ENCODE measurements at places on chromosomes 2 and 18.

DNA sequence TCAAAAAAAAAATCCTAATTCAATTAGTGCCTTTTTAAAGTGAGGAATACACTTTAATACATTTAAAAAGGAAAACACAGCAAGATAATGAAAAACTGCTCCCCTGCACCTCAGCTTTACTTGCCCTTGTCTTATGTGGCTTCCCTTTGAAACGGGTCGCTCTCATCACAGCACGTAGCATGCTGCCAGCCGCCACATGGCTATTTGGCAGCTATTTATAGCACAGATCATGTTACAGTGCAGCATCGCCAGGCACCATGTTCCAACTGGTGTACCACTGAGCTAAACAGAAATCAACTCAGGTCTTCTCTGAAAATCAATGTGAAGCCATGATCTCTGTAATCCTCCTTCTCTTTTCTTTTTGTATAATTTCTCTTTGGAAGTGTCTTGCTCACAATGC is 65.1 kb downstream of the TMEM182 start:
- no peak for DNase-seq

DNA sequence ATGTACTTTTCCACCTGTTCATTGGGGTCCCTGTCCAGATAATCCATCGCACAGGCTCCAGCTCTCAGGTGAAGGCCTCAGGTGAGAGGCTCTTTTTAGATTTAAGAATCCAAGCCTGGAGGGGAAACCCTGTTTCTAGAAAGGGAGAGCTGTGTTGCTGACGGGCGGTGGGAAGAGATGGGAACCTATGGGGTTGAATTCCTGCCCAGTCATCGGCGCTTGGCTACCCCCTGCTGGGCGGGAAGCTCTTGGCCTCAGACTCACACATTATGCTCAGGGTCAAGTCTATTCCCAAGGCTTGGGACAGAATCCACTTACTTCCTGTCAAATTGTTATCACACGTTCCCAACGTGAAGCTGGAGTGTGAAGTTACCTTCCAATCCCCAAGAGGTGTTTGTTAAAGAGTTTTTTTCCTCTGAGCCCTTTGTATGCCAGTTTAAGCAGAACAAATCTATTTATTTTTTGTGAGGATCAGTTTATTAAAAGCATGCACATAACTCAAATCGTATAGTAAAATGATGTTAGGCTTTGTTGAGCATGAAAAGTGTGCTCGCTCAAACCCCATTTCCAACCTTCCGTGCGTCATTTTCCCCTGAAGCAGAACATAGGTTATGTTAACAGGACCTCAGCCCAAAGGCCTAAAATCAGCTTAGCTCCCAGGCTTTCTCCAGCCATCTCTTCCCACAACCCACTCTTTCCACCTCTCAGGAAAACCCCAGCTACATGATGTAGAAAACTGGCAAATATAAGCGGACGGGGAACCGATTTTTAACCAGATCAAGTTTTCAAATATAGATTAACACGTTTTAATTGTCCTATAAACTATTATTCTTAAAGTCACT is 181.7 kb upstream of the ETAA1 start:
- no peak for DNase-seq

GRCh38 chr2:207600231-207600630 is 25.0 kb downstream of the METTL21A start:
- no peak for DNase-seq

GRCh38 chr18:28284132-28284531 is 107.2 kb upstream of the CDH2 start:
- no peak for DNase-seq

- no peak for DNase-seq
Measured at GRCh38 chr2:85231952-85232351, 95.8 kb downstream of the TGOLN2 start.

DNA sequence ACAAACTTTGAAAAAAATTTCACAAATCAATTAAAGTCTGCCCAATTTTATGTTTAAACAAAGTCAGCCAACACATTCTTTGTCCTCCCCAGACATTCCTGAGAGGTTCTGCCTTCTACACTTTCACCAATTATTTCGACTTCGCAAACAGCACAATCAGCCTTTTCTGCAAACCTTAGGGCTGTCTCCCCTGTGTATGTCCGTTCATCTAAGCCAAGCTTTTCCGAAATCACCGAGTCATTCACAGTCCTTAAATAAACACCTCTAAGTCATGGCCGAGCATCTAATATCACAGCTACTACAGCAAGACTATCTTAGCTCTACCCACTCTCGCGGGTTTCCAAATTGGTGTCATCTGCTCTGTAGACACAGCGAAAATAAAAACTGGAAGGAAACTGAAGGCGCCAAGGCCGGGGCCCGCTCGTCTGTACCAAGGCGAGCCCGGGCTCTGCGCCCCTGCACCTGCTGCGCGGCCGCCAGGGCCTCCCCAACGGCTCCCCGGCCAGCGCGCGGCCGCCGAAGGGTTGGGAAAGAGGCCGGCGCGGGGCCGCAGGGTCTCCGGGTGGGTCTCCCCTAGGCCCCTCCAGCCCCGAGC is 730 bp downstream of the ODC1 start:
- DNase-seq: peak; percentile 23

DNA sequence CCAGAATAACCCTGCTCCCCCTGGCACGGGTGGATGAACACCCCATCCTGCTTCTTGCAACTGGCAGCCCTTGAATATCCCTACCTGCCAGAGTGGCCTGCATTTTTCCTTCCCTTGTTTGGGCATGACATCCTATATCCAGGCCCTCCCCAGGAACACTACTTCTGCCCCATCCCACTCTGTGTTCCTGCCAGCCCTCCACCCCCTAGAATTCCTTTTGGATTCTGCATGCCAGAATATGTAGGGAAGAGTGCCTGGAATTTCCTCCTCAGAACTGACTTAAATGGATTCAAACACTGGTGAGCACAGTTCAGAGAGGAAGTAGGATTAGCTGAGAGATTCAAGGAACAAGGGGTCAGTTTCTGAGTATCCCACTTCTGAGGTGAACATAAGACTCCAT is 123.5 kb upstream of the PELI1 start:
- no peak for DNase-seq

- no peak for DNase-seq
Measured at GRCh38 chr2:187541086-187542085, 12.8 kb downstream of the TFPI start.

DNA sequence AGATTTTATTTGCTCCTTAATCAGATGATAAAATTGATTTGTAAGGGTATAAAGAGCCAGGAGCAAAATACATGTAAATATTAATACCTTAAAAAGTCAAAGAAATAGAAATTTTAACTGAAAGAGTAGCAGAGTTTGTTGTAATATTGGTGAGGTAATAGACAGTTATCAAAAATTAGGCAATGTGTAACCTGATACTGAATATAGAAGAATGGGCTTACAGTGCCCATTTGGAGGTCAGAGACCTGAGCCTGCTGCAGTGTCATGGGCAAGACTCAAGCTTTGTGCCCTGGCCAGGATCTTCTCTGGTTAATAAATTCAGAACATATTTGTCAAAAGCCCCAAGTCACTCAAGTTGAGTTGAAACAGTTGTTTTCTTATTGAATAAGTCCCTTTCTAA is 29.7 kb upstream of the TMEM247 start:
- DNase-seq: no peak

DNA sequence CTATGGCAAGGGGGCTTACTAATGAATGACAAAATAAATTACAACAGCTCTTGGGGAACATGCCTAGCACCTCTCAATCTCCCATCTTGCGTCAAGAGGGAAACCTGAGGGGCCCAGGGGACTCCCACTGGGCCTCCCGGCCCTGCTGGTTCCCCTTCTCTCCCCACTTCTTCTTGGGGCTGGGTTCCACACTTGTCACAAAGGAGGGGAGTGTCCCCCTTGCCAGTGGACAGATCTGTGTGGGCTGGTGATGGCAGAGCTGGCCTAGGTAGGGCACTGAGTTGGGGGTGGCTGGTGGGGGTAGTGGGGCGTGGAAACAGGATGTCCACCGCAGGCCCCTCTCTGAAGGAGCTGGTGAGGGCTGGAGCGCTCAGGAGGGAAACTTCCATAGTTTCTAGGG is 184.0 kb upstream of the HAAO start:
- no peak for DNase-seq

- no peak for DNase-seq
Measured at GRCh38 chr2:13667415-13667757, 950.6 kb downstream of the TRIB2 start.

DNA sequence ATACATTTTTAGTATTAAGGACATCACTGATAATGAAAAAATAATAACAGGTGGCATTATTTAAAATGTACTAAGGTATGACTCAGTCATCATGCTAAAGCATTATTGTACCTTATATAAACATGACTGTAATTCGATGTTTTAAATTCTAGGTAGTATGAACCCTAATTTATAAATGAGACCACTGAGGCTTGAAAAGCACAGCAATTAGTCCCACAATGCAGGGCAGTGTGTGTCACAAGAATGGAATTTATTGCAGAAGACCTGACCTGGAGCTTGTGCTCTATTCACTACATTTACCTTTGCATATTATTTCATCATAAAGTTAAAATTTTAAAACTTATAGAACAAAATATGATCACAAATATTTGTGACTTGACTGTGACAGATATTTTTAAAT is 358.5 kb upstream of the DSEL start:
- no peak for DNase-seq

DNA sequence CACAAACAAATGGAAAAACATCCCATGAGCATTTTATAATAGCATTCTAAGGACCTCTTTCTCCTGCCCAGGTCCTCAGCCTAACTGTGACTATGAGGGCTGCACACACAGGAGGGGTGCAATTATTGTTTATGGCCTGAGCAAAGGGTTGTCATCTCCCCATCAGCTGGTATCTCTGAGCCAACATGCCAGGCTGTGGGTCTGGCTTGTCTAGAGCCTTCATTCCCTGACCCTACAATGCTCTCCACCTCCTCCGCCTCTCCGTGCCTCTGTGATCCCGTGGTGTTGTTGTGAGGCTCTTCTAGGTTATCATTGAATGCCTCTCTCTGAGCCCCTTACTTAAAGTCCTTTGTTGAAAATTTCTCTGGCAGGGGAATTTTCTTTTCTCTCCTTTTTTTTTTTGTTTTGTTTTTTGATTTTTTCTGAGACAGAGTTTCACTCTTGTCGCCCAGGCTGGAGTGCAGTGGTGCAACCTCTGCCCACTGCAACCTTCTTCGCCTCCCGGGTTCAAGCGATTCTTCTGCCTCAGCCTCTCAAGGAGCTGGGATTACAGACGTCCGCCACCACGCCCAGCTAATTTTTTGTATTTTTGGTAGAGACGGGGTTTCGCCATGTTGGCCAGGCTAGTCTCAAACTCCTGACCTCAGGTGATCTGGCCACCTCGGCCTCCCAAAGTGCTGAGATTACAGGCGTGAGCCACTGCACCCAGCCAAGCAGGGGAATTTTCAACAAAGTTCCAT is 126.4 kb downstream of the SMAD7 start:
- DNase-seq: no peak

GRCh38 chr18:7604361-7604760 is 37.2 kb downstream of the PTPRM start:
- no peak for DNase-seq

- DNase-seq: no peak
Measured at GRCh38 chr2:241788572-241788971, 11.9 kb downstream of the GAL3ST2 start.

- no peak for DNase-seq
Measured at GRCh38 chr2:3868012-3868805, 164.8 kb downstream of the DCDC2C start.

DNA sequence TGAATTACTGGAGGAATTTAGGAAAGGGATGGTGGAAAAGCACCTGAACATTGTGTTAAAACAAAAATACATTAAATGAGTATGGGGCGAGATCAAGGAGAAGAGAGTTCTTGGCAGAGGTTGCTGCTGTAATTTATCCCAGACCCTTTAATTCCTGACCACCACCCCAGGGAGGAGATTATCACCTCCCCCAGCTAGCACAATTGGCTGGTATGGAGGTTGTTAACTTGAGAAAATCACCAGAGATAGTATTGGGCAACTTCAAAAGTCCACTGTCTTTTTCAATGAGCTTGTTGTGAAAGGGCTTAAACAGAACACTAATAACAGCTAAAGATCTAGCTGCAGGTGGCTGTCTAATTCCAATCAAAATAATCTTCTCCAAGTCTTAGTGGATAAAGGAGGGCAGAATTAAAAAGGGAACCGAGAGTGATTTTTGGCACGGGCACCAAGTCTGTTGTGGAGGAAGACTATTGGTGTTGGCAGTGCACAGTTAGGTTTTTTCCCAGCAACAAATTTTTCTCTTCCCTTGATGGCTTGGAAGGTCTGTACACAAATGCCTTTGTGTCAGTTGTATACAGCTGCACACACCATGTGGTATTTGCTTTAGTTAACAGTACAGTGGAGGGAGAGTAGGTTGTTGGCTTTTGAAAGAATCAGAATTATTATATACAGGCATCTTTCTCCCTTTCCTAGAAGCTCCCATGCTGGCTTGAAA is 289.5 kb downstream of the SLC4A3 start:
- DNase-seq: no peak

- DNase-seq: no peak
Measured at GRCh38 chr18:67599277-67599676, 82.8 kb upstream of the DSEL start.

- no peak for DNase-seq
Measured at GRCh38 chr2:16166327-16166981, 226.1 kb downstream of the MYCN start.

DNA sequence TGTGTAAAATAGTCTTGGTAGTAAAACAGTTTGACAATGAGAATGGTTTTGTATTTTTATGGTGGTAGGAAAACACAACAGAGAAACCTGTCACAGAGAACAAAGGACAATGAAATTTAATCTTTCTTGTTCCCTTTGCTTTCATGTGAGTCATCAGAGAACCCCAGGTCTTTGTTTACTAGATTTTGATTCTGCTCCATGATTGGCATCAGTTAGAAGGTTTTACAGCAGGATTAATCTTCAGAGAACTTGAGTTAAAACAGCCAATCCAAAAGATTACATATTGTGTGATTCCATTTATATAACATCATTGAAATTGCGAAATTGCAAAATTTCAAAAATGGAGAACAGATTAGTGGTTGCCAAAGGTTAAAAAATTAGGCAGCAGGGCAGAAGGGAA is 2.5 kb downstream of the APLF start:
- no peak for DNase-seq

DNA sequence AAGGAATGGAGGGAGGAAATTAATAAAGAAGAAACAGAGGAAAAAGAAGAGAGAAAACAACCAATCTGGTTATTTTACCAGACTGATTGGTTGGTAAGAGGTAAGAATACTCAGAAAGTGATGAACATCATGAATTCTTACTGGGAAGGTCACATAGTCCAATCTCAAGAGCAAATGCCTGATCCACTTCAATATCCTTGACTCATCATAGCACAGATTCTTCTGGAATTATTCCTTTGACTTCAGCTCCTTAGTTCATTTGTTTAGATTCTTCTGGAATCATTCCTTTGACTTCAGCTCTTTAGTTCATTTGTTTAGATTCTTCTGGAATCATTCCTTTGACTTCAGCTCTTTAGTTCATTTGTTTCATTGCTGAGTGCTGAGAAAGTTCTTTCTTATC is 2030.6 kb upstream of the CELF4 start:
- no peak for DNase-seq

DNA sequence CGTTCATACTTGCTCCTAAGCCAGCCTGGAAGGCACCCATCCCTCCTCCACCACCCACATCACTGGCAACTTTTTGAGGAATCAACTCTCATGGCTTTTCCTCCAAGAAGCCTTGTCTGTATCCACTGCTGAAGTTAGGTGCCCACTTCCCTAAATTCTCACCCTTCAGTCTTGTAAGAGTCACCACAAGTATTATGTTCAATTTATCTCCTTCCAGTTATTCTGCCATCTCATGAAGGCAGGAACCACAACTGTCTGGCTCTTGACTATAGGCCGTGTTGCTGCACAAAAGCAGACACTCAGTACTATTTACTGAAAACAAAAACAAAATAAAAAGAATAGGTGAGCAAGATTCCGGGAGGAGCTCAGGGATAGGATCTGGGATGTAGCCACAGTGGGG is 234.8 kb downstream of the CYRIA start:
- no peak for DNase-seq
